ENCODE measurements at places on chromosomes 2 and 18.

GRCh38 chr18:22482948-22483347 lies 65.2 kb upstream of the CTAGE1 start:
- DNase-seq: no peak

GRCh38 chr18:40569605-40570004 lies 1385.4 kb upstream of the PIK3C3 start:
- DNase-seq: no peak

GRCh38 chr18:49861659-49862058 lies 48.3 kb upstream of the ACAA2 start:
- no peak for DNase-seq

- DNase-seq: no peak
Measured at GRCh38 chr2:161905389-161906046, 168.5 kb downstream of the DPP4 start.

GRCh38 chr2:149816756-149817551 lies 229.4 kb upstream of the MMADHC start:
- DNase-seq: no peak

Data from WERI-Rb-1 (cell line).